Activated T-helper 1 cell treated with anti-CD3 and anti-CD28 coated beads, Interleukin-2, amount 50 U/mL, for 16 hours (primary cell): ENCODE measurements at places on chromosomes 5 and 9.

DNA sequence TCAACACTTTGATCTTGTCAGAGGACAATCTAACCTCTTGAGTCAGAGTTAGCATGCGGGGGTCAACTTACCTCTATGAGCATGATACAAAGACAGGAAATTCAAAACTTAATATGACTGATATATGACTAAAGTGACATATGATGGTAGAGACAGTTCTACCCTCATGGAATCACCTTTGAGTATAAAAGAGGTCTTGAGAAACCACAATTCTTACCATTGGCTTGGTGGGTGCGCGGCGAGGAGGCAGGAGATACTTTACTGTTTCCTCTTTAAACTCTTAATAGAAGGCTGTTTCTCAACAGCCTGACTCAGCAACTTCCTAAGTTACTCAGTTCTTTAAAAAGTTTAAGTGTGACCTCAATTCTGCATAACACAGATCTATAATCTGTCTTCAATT, 372.8 kb downstream of the KIAA0825 start:
- DNase-seq: no peak

DNA sequence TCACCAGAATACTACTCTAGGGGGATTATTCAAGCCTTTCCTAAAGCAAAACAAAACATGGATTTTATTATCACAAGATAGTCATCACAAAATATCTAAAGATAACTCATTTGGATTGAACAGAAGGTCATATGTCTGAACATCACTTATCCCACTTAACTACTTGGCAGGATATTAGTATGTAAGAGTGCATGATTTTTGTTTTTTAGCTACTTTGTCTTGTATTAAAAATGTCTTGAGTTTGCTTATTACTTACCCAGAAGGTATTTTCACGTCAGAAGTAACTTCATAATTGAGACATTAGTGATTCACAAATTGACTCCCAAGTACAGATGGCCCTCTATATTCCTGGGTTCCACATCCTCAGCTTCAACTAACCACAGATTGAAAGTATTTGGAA, 113.8 kb downstream of the TLE4 start:
- DNase-seq: no peak

DNA sequence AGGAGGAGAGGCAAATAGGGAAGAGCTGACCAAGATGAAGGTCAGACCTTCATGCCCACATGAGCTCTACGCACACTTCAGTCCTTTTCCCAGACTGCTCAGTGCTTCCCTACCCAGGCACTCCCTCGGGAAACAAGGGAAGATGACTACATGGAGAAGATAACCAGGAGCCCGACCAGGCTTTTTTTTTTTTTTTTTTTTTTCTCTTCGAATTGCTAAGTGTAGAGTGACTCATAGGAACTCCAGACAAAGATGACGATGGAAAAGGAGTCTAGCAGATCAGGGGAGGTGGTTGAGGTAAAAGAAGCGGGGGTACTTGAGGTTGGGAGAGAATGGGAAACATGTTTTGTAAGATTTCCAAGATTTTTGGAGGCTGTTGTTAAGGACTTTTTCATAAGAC, 526.1 kb downstream of the BNC2 start:
- no peak for DNase-seq

DNA sequence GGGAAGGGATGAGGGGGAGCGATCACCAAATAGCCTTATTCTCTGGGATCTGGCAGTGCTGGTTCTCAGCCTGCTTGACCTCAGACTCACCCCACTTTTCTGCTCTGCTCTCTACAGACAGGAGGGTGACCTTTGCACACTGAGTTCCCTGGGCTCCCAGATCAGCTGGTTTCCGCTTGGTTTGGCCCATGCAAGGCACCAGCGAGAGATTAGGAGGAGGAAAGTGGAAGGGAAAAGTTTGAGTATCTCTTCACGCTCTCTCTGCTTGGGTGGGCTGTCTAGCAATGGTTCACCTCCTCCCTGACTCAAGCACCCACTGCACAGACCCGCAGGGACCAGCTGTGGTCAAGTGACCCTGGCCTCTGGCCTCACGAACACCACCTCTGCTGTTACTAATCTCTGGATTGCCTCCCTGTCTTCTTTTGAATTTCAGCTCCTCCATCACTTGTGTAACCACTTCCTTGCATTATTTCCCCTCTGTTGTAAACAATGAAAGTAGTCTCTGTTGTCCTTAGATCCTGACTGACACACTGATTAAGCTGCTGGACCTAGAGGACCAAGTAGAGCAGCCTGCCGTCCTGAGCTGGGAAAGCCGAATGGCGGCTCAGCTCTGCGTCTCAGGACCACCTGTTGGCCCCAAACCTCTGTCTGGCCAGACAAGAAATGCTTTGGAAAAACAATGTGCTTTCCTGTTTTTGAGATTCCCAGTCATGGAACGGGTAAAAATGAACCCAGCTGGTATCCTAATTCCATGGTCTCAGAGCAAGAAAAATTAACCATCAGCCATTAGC, 186.6 kb downstream of the CRB2 start:
- DNase-seq: no peak

DNA sequence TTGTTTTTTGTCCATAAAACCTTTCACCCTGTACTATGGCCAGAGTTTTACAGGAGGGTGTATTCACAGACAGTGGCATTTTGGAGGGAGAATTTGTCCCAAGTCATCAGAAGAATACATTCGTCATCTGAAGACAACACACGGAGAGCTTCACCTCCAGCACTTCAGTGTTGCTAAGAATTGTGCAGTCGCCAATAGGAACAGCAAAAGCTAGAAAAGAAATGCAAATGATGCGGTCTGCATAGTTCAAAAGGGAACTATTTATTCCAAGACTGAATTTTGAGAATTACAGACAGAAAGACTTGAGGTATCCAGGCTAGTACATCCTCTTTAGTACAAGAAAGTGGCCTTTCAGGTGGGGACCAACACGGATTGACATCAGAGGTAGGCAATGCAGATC, 399.2 kb upstream of the KIF2A start:
- DNase-seq: no peak

DNA sequence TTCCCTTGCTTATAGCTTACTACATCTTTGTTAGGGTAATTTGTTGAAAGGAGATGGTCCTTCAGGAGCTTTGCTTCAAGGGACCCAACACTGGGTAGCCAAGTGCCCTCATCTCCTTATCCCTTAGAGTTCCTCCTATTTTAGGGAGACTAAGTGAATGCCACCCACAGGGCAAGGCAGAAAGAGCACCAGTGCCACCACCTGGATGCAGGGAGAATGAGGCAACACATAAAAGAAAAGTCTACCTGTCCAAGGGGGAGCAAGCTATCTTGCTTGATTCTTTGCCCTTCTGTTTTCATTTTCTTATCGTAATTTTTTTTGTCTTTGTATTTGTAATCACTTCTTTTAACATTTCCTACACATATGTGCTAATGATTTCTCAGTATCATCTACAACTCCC, 205.5 kb downstream of the NPR3 start:
- no peak for DNase-seq

GRCh38 chr5:34673463-34674125, 17.5 kb downstream of the RAI14 start:
- DNase-seq: no peak

DNA sequence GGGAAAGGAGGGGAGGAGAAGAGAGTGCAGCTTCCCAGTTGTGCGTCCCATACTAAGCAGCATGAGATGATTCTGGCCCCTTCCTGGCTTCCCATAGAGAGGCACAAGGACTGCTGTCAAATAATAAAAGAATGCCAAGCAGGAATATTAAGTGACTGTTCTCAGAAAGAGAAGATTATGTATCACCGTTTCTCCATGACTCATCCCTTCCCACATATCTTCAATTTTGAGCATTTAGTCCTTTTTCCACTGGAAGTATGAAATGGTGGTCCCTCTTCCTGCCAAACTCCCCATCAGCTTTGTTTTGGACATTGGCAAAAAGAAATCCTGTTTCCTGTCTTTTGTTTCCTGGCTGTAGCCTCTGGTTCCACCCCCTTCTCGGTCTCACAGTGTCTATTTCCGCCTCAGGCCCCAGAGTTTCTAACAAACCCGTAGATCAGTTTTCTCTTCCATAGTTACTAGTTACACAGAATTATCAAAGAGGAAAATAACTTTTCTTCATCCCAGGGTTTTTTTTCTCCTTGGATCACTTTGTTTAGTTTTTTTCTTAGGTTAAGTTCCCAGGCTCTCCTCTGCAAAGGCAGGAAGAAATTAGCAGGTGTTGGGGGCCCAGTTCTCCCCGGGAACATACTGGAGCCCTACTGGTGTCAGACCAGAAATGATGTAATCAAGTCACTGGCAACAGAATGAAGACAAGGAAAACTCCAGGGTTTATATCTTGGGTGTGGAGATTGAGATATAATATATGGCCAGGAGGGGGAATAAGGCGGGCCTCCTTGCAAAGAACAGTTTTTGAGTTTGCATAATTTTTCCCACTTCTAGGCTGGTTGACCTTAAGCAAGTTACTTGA, 26.4 kb upstream of the ARHGAP26 start:
- DNase-seq: no peak

- peak; percentile 63 for DNase-seq
These were observed at the start of gene MRPS30 for GRCh38 chr5:44808435-44809214. MRPS30 (plus strand) TSS chr5:44808947; CDS start chr5:44808963, 16 bp downstream.

- no peak for DNase-seq
These were observed 154.7 kb upstream of the RUSC2 start for GRCh38 chr9:35335164-35335563.

GRCh38 chr5:116738615-116739261, 164.1 kb upstream of the SEMA6A start:
- no peak for DNase-seq

GRCh38 chr5:56168066-56168478, 65.1 kb downstream of the ANKRD55 start:
- no peak for DNase-seq
